ENCODE measurements at places on chromosomes 1 and 21.

DNA sequence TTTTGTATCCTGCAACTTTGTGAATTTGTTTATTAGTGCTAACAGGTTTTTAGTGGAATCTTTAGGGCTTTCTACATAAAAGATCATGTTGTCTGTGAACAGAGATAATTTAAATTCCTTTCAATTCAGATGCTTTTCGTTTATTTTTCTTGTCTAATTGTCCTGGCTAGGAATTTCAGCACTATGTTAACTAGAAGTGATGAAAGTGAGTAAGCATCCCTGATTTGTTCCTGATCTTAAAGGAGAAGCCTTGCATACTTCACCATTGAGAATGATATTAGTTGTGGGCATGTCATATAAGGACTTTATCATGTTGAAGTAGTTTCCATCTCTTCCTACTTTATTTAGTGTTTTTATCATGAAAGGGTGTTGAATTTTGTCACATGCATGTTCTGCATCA lies 23.6 kb upstream of the TRIM67 start:
- DNase-seq, result no peak

DNA sequence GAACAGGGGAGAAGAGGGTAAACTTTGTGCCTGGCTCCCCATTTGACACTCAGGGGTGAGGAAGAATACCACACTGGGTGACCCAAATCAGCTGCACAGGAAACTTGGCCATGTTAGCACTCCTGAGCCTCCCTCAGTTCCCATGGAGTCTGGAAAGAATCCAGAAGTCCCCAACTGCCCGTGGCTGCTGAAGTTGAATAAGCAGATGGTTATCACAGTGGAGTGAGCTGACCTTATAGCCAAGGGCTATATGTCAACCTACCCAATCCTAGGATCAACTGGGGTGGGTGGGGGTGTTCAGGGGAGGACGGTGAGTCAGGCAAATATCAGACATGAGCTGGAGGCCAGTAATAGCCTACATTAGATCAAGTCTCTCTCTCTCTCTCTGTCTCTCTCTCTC lies 20.4 kb downstream of the KCNH1 start:
- DNase-seq, result no peak

GRCh38 chr1:228650141-228650540 lies 85.1 kb upstream of the RHOU start:
- DNase-seq, result no peak

- DNase-seq, result no peak
These were observed 1757.9 kb downstream of the BRINP3 start for GRCh38 chr1:188719735-188720134.

All from activated T-cell treated with anti-CD3 and anti-CD28 coated beads, Interleukin-2, amount 50 U/mL, for 72 hours (primary cell).